Testis (tissue), 5 donors: ENCODE measurements at places on chromosomes 2 and 18. TPM values are rescaled to one million over a fixed set of nuclear protein-coding genes. Genes with fewer than 3 reads are reported as not detected.

DNA sequence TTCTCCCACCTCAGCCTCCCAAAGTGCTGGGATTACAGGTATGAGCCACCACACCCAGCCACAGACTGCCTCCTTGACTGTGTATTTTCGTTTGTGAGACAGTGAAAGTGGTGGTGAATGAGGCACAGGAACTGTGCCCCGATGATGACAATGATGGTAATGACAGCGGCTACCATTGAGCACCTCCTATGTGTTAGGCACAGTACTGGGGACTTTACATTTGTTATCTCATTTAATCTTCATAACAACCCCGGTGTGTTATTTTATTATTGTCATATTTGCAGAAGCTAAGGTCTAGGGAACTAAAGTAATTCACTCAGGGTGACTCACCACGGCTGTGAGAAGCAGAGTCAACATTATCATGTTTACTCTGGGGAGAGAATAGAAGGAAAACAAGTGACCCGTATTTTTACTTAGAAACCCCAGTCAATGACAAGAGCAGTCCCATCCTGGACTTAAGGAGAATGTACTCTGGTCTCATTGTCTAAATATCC lies 77.6 kb upstream of the ALPP start:
- no peak for DNase-seq
- no peak overlapping the region for H3K4me3 ChIP-seq
- H3K27ac ChIP-seq = no peak overlapping the region
- no peaks in the 10 kb centered on the region for H3K4me1 ChIP-seq
- no peaks in the 10 kb centered on the region for H3K36me3 ChIP-seq

Gene BCL2
- polyA plus RNA-seq = 6.3 TPM

Gene TTR
- polyA plus RNA-seq = 2.8 TPM

Gene RNF144A
- 8.9 TPM for polyA plus RNA-seq

- H3K36me3 ChIP-seq = no peaks in the 10 kb centered on the region
- no peak overlapping the region for H3K27ac ChIP-seq
- no peaks in the 10 kb centered on the region for H3K4me1 ChIP-seq
- no peak for DNase-seq
Observed at GRCh38 chr2:157172866-157173578, 84.5 kb upstream of the GALNT5 start.
